ENCODE measurements at places on chromosomes 2 and 18.

DNA sequence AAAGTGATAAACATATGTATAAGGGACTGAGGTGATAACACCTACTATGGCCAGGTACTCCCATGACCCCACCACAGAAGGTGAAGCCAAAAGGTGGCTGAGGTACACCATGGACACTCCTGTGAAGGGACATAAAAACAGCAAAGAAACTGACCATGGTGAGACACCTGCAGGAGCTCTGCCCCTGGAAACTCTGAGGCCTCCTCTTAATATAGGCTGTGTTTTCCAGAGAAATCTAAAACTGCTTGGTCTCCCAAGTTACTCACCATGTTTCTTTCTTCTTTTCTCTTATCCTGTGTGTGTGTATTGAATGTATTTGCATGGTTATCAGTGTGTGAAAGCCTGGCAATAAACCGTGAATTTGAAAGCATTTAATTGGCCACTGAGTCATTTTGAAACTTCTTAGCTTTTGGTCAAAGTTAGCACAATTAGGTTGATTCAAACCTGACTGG, 739.3 kb upstream of the GCFC2 start:
- DNase-seq: no peak

DNA sequence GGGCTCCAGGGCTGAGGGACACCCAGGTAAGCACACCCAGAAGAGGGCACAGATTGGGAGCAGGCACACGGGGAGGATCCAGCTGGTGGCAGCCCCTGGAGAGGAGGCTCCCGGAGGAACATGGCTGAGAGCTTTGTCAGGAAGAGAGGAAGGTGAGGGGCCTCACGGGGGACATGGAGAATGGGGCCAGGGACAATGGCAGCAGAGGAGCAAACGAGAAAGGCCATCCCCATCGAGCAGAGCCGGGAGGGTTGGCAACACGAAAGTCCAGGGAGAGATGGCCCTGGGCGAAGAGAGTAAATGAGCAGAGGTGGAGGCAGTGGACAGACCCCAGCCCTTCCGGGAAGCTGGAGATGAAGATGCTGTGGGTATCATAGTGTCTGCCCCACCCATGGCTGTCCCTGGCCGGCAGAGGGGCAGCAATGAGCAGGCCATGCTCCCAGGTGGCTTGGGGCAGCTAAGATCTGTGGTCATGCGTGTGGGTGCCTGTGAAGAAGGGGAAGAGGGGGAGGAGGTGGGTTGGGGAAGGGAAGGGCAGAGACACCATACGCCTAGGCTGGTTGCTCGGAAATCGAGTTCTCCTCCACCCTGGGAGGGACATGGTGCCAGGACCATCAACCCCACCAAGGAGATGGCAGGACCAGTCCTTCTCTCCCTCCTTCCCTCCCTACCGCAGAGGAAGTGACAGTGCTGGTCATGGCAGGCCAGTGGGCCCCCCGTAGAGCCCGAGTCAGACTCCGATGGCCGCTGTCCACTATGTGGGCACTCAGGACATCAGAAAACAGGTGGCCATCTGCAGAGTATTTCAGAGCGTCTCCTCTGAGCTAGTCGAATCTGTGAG, 191.7 kb downstream of the NDUFA10 start:
- no peak for DNase-seq

DNA sequence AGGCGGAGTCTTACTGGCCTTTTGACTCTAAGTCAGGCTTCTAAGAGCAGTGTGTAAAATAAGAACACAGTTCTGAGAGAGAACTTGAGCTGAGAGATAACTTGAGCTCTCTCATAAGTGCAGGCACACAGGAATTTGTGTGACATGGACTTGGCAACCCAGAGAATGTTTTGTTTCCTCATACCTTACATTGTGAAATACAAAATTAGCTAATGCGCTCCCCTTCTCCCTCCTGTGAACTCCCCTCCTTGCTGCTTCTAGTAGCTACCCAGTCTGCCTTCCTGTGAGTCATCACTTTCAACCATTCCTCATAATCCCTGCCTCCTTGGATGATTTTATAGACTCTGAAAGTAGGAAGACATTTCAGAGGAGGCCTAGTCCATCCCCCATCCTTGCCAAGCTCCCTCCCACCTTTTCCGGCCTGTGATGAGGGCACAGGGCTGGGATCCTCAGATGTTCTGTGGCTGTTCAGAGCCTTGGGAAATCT, 22.6 kb downstream of the FER1L5 start:
- peak; percentile 99 for DNase-seq

GRCh38 chr2:101187131-101187530, 35.9 kb upstream of the TBC1D8 start:
- DNase-seq: no peak

- DNase-seq: no peak
Observed at GRCh38 chr2:187916799-187917198, 362.6 kb upstream of the TFPI start.

DNA sequence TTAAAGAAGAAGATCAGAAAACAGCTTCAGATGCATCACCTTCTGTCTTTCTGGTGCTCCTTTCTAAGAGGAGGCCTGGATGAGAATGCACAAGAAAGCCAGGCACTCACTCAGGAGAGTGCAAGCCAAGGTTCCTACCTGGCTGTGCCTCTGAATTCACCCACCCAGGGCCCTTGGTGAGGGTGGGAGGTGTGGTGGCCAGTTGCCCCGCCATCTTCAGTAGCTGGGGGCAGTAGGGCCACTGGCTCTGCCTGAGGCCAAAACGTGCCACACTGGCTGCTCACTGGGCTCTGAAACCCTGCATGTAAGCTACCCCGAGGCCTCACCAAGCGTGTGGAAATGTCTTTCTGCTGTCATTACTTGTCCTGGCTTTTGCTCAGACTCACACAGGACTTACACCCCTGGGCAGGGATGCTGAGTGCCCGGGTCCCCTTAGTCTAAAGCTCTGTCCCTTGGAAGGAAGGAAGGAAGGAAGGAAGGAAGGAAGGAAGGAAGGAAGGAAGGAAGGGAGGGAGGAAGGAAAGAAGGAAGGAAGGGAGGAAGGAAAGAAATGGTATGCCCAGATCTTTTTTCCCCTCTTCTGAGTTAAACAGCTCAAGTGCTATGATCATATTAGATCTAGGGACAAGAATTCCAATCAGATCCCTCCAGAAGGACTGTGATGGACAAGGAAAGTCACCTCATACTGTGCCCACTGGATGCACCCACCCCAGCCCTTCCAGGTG, 8.5 kb upstream of the LBH start:
- no peak for DNase-seq

DNA sequence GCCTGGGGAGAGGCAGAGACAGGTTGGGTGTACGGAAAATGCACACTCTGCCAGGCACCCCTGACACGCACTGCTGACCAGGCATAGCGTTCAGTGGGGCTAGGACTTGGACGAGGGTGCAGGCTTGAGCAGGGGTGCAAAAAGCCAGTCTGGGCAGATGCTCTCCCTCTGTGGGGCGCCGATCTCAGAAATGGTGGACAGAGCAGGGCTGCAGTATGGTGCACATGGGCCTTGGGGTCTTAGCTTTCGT, 1.0 kb upstream of the ARHGEF4 start:
- no peak for DNase-seq

DNA sequence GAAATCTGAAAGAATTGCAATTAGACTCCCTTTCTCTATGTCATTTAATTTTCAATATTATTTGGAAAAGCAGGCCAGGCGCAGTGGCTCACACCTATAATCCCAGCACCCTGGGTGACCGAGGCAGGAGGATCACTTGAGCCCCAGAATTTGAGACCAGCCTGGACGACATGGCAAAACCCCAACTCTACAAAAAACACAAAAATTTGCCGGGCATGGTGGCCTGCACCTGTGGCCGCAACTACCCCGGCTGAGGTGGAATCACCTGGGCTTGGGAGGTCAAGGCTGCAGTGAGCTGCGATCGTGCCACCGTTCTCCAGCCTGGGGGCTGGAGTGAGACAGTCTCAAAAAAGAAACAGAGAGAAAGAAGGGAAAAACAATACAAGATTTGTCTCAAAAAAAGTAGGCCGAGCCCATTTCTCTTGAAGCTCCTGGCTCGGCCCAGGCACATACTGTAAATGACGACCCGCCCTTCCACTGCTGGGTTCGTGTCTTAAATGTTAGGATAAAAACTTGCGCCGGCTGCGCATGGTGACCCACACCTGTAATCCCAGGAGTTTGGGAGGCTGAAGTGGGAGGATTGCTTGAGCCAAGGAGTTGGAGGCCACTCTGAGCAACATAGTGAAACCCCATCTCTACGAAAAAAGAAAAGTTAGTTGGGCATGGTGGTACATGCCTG, 31.1 kb upstream of the GPC1 start:
- DNase-seq: no peak

GRCh38 chr2:215529271-215529670, 93.4 kb upstream of the FN1 start:
- no peak for DNase-seq

DNA sequence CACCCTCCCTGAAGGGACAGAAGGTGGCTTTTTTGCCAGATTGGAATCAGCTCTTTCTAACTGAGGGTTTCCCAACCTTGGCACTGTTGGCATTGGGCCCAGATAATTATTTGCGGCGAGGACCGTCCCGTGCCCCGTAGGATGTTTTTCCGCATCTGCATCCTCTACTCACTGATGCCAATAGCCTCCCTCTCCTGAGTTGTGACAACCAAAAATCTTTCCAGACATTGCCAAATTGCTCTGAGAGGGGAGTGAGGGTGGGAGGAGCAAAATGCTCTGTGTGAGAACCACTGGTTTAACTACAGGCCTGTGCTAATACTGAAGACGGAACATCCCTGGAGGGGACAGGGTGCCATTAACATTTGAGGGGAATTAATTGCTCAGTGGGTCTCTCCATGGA, 33.6 kb upstream of the GLI2 start:
- no peak for DNase-seq

GRCh38 chr18:54089749-54090459, 134.6 kb downstream of the MBD2 start:
- no peak for DNase-seq

DNA sequence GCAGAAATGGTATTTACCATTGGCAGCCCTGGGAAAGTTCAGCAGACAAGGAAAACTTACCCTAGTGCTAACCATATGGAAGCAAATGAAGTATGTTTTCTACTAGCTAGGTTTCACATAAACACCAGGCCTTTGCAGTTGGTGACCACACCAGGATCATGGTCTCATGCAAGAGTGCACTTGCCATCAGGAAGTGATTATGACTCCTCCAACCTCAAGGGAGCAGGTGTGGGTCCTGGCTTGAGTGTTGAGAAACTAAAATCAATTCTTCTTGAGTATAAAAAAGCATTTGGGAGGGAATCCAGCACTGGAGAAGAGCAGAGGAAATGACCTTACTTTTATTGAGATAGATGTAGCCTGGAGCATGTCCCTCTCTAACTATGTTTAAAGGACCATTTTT, 56.8 kb upstream of the SPAG16 start:
- DNase-seq: no peak

DNA sequence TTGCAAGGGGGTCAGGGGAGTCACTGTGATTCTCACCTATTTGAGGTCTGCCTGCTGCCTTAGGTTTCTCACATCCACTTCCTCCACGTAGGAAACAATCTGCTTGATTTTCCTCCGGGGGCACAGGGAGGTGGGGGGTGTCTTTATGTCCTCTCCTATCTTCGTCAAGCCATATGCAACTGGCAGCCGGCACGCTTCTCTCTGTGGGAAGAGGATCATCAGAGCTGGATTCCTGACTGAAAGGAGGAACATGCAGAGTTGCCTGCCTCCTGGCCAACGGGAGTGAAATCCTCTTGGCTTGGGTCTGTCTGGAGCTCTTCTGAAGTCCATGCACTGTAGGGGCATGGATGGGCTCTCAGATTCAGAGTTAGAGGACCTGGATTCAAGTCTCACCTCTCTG, 43.1 kb upstream of the ACVR1 start:
- DNase-seq: no peak

GRCh38 chr2:98799375-98800329, 68.7 kb upstream of the MGAT4A start:
- DNase-seq: no peak

DNA sequence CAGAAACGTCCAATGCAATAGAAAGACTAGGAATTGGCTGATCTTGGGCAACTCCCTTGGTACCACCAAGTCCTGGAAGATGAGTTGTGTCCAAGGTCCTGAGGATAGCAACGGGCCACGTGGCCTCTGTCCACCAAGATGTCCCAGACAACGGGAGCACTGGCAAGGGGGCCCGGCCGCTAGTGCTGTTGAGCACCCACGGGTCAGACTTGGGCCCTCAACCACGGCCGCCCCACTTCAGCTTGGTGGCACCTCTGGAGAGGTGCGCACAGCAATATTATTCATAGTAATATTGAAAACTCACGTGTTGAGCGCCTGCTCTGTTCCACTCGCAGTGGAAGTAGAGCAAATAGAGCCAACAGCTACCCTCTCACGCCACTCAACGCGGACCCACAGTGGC, 19.0 kb downstream of the PASK start:
- DNase-seq: no peak

DNA sequence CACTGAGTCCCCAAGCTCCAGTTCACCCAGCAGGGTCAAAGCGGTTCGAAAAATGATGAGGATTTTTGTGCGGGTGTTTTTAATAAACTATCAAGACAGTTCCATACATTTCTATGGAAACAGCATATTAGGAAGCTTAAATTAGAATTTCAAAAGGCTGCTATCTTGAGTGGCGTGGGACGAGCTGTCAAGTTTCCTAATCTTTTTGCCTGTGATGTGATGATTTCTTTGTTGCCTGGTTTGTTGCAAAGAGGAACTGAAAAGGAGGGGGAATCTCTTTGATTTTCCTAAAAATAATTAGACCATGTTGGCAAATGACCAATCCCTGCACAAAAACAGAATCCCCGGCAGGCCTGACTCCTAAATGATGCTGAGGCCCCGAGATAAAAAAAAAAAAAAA, 66.1 kb upstream of the ATG16L1 start:
- no peak for DNase-seq

DNA sequence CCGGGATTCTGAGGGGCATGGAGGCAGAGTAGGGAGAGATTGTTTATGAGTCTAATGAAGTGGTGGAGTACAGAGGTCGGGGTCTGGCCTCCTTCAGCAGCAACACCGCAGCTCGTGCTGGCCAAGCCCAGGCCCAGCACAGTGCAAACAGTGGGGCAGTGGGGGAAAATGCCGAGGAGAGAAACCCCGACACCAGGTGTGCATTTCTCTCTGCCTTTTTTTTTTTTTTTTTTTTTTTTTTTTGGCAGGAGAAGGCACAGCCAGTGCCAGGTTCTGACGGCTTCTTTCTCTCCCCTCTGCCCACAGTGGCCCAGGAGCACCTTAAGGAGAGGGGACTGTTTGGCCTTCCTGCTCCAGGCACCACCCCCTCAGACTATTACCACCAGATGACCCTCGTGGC, 219.3 kb downstream of the GLI2 start:
- DNase-seq: no peak

GRCh38 chr18:7600036-7600435, 32.9 kb downstream of the PTPRM start:
- DNase-seq: no peak

DNA sequence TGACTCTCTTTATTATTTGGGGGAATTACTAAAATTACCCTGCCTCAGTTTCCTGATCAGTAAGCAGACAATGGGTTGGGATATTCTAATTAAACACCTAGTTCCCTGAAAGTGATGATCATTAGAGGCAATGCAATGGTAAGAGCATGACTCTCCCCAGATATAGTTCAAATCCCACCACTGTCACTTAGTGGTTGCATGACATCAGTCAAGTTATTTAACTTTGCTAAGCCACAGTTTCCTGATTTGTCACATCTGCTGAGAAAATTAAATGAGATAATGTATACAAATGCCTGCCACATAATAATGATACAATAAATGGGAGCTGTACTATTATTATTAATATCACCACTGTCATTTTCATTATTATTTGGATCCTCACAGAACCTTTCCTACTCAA, 29.9 kb downstream of the ZEB2 start:
- DNase-seq: no peak

GRCh38 chr2:233263045-233263570, 11.6 kb downstream of the ATG16L1 start:
- no peak for DNase-seq

GRCh38 chr2:211946960-211947359, 591.6 kb downstream of the ERBB4 start:
- no peak for DNase-seq

- peak; percentile 92 for DNase-seq
Observed at GRCh38 chr2:33215299-33215698, 261.1 kb upstream of the RASGRP3 start.

Measured in BJ (cell line).